ENCODE measurements at places on chromosomes 6 and 20. TPM values are rescaled to one million over a fixed set of nuclear protein-coding genes. Genes with fewer than 3 reads are reported as not detected.

DNA sequence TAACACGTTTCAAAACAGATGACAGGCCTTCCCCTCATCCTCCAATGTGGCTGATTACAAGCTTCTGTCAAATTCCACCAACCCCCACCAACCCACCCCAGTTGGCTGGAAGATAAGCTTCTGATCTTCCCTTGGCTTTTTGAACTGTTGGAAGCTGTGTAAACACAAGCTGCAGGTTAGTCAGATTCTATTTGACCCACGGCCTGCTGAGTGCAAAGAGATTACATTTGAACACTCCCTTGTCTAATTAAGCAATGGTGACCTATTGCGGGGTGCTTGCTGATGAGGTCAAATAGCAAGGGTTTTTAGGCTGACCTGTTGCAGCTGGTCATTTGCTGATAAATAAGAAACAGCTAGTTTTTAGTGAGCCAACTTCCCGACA, 379.7 kb downstream of the BMP2 start:
- H3K4me3 ChIP-seq, result no peak overlapping the region
- no peak overlapping the region for H3K27ac ChIP-seq
- no peaks in the 10 kb centered on the region for H3K4me1 ChIP-seq
- DNase-seq, result no peak
- H3K36me3 ChIP-seq, result no peaks in the 10 kb centered on the region

The SLC22A1 gene
- 0.35 TPM for polyA plus RNA-seq

DNA sequence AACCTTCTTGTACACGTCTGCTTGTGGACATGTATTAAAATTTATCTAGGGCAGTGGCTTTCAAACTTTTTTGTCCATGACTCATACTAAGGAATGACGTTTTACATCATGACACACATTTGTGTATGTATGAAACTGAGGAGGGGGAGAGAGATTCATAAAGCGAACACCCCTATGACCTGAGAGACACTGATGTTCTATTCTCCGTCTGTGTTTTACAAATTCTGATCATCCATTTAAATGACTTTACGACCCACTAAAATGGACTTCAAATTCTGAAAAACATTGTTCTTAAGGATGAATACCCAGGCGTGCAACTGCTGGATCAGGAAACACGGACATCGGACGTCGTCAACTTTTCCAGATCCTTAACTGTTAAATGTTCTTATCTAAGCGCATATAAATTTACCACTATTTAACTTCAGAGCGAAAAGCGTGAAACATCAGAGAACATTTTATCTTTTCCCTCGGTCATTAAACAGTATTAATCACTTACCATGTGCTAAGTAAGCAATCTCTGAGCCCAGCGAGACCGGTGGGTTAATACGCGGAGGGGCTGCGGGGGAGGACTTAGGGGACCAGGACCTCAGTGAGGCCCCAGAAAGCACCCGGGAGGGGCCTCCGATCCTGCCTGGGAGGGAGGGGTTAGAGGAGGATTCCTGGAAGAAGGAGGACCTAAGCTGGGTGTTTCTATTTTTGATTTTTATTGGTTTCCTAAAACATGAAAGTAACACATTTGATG, 1.2 kb downstream of the PLAGL1 start:
- DNase-seq, result no peak
- H3K36me3 ChIP-seq, result no peaks in the 10 kb centered on the region
- H3K4me1 ChIP-seq, result no peaks in the 10 kb centered on the region
- H3K27ac ChIP-seq, result no peak overlapping the region

DNA sequence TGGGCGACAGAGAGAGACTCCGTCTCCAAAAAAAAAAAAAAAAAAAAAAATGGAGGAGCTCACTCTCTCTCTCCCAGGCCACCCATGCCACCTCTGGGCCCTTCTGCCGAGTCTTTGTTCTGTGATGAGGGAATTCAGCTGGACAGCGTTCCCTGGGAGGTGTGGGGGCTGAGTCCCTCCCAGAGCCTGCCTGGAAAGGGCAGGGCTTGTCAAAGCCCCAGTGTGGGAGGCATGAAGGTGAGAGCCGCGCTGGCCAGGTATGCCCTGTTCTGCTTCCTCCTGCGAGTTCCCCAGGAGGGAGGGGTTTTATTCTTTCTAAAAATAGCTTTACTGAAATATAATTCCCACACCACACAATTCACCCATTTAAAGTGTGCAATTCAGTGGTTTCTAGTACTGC, 69.6 kb downstream of the TMEM242 start:
- peaks cover 6% of the 10 kb centered on the region for H3K4me1 ChIP-seq
- H3K27me3 ChIP-seq, result peaks cover 2% of the 10 kb centered on the region
- DNase-seq, result no peak
- no peak overlapping the region for H3K27ac ChIP-seq
- H3K36me3 ChIP-seq, result no peaks in the 10 kb centered on the region
- H3K4me3 ChIP-seq, result no peak overlapping the region

The PRR3 gene
- 39.1 TPM for polyA plus RNA-seq

The ERVFRD-1 gene
- polyA plus RNA-seq, result 0.18 TPM

Measured in spinal cord (tissue), 10 donors.